ENCODE measurements at places on chromosomes 11 and 22. TPM values are rescaled to one million over a fixed set of nuclear protein-coding genes. Genes with fewer than 3 reads are reported as not detected.

C11orf87 gene
- not detected for polyA plus RNA-seq

- H3K4me3 ChIP-seq = no peak overlapping the region
- H3K27me3 ChIP-seq = no peaks in the 10 kb centered on the region
- H3K27ac ChIP-seq = peak overlapping the region; percentile 24
- no peaks in the 10 kb centered on the region for H3K36me3 ChIP-seq
- DNase-seq = no peak
- H3K4me1 ChIP-seq = peaks cover 2% of the 10 kb centered on the region
Measured at GRCh38 chr22:28904211-28904896, 21.0 kb downstream of the ZNRF3 start.

DNA sequence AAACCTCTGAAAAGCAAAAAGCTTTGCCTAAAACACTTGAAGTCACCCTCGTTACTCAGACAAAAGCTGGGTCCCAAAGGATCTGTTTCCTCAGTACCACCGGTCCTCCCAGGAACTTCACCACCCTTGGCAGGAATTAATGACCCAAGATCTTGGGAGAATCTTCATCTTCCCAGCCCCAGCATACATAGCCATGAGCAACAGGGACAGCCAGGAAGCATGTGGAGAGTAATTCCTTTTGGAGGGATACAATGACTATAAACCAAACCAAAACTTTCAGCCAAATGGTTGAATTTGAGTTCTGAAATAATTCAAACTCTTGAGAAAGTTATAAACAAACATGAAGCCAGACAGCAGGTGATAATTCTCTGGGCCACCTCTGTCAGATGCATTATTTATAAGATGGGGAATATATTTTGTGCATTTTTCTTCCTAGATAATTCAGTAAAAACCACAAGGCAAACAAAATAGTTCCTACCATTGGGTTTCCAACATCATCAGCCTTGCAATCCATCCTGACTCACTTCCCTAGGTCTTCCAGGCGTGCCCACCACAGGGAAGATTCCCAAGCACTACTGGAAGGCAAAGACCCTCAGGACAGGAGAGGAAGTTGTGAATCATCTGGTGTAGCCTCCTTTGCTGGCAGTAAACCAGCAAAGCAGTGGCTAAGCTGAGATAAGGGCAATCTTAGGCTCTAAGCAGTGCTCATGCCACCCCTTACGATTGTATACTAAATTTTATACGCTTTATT, 71.7 kb upstream of the DRD2 start:
- H3K27ac ChIP-seq = no peak overlapping the region
- no peak for DNase-seq

RFPL1 gene
- not detected for polyA plus RNA-seq

NELL1 gene
- polyA plus RNA-seq = not detected

- no peak overlapping the region for H3K27ac ChIP-seq
- H3K27me3 ChIP-seq = no peaks in the 10 kb centered on the region
- H3K4me1 ChIP-seq = no peaks in the 10 kb centered on the region
- DNase-seq = no peak
Measured at GRCh38 chr11:97231231-97231630, 841.4 kb downstream of the JRKL start.

GRCh38 chr22:19448739-19449421, 1.4 kb upstream of the C22orf39 start:
- DNase-seq = no peak
- H3K4me1 ChIP-seq = peaks cover 3% of the 10 kb centered on the region
- H3K4me3 ChIP-seq = peak overlapping the region; percentile 64
- no peaks in the 10 kb centered on the region for H3K27me3 ChIP-seq
- peaks cover 9% of the 10 kb centered on the region for H3K36me3 ChIP-seq

DNA sequence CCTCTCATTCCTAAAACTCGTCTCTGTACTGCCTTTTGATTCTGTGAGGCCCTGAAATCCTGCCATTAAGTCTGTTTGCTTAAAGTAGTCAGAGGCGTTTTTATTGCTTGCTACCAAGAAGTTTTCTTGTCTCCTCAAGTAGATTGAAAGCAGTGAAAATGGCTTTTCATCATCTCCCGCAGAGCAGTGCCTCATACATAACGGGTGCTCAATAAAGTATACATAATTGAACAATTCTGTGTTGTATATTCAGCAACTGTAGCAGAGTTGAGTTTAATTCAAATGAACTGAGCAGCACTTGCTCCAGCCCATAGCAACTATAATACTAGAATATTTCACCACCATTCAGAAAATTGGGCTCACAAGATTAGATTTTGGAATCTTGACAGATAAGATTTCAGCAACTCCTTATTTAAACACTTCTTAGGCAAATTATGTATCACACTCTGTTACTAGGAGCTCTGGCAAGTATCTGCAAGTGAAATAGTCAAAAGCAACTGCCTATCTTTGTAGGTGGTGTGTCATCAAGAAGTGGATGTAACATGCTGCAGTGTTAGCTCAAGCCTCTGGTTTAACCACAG, 20.0 kb downstream of the FIBIN start:
- H3K27ac ChIP-seq = no peak overlapping the region
- H3K4me1 ChIP-seq = peaks cover 3% of the 10 kb centered on the region
- no peak for DNase-seq
- H3K36me3 ChIP-seq = no peaks in the 10 kb centered on the region
- H3K27me3 ChIP-seq = no peaks in the 10 kb centered on the region

GRCh38 chr22:31753005-31753633, 700 bp upstream of the DEPDC5 start:
- H3K36me3 ChIP-seq = peaks cover 1% of the 10 kb centered on the region
- peaks cover 3% of the 10 kb centered on the region for H3K4me1 ChIP-seq

CDC42EP1 gene
- polyA plus RNA-seq = 19.7 TPM

DNA sequence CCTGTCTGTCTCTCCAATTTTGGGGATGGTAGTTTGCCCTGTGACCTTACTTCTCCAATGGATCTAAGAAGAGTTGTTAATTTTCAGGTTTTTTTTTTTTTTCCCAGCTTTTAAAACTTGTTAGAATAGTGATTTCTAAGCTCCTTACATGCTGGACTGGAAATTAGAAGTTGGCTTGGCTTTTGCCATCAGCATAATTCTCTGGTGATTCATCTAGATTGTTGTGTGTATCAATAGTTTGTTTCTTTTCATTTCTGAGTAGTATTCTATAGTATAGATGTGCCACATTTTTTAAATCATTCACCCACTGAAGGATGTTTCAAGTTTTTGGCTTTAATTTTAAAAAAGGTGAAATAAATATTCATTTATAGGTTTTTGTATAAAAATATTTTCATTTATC, 51.4 kb downstream of the ADAMTS15 start:
- no peak overlapping the region for H3K27ac ChIP-seq
- H3K4me3 ChIP-seq = no peak overlapping the region
- H3K36me3 ChIP-seq = no peaks in the 10 kb centered on the region
- no peak for DNase-seq

GRCh38 chr11:69513663-69514224, 32.3 kb downstream of the LINC01488 start:
- DNase-seq = no peak
- H3K27ac ChIP-seq = no peak overlapping the region
- H3K4me3 ChIP-seq = no peak overlapping the region
- no peaks in the 10 kb centered on the region for H3K36me3 ChIP-seq

PHF21B gene
- polyA plus RNA-seq = not detected

DNA sequence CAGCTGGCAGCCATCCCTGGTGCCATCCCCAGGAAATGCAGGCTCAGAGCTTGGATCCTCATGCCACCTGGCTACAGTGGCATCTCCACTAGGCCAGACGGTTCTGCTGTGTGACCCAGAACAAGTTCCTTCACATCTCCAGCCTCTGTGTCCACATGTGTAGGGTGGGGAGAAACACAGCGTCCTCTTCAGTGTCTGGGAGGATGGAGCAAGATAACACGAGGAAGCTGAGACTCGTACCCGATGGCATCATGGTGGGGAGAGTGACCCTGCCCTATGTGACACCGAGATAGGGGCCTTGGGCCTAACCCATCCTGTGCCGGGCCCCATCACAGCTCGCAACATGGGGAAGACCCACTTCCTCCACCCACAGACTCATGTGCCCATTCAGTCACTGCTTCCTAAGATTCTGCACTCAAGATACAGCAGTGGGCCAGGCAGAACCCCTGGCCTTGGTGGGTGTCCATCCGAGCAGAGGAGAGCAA, 78.5 kb downstream of the MORC2 start:
- no peak for DNase-seq
- no peaks in the 10 kb centered on the region for H3K27me3 ChIP-seq
- H3K27ac ChIP-seq = peak overlapping the region; percentile 23
- H3K4me3 ChIP-seq = no peak overlapping the region
- no peaks in the 10 kb centered on the region for H3K36me3 ChIP-seq

- DNase-seq = no peak
- no peaks in the 10 kb centered on the region for H3K27me3 ChIP-seq
- H3K27ac ChIP-seq = peak overlapping the region; percentile 85
- H3K36me3 ChIP-seq = no peaks in the 10 kb centered on the region
- peaks cover 6% of the 10 kb centered on the region for H3K4me1 ChIP-seq
Measured at GRCh38 chr11:65454311-65454695, 31.7 kb downstream of the NEAT1 start.

GRCh38 chr11:1041936-1042608, 5.6 kb upstream of the MUC6 start:
- no peaks in the 10 kb centered on the region for H3K36me3 ChIP-seq
- DNase-seq = peak; percentile 53
- H3K4me3 ChIP-seq = no peak overlapping the region
- no peaks in the 10 kb centered on the region for H3K4me1 ChIP-seq

DNA sequence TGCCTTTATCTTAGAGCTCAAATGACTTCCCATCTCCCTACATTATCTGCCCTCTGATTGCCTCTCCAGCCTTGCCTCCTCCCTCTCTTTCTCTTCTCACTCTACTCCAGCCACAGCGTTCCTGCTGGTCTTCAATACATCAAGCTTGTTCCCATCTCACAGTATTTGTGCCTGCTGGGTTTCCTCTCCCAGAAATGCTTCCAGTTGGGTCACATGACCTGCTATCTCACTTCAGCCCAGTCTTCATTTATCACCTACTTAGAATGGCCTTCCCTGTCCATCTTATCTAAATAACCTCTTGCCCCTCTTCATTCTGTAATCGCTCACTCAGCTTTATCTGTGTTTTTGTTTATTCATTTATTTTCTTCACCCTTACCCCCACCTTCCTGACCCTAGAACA, 61.8 kb upstream of the FAR1 start:
- no peaks in the 10 kb centered on the region for H3K36me3 ChIP-seq
- no peaks in the 10 kb centered on the region for H3K4me1 ChIP-seq
- H3K27ac ChIP-seq = no peak overlapping the region
- H3K27me3 ChIP-seq = no peaks in the 10 kb centered on the region

DNA sequence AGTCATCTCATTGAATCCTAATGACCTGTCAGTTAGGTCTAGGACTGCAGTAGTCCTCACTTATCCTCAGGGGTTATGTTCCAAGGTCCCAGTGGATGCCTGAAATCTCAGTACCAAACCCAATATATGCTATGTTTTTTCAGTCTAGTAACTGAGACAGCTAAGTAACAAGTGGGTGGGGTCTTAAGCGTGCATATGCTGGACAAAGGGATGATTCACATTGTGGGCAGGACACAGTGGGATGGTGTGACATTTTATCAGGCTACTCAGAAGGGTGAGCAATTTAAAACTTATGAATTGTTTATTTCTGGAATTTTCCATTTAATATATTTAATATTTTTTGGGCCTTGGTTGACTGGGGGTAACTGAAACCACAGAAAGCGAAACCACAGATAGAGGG, 29.0 kb downstream of the DDX10 start:
- DNase-seq = no peak
- H3K27me3 ChIP-seq = no peaks in the 10 kb centered on the region
- no peak overlapping the region for H3K27ac ChIP-seq
- no peak overlapping the region for H3K4me3 ChIP-seq

PPP2R5B gene
- 13.2 TPM for polyA plus RNA-seq

- H3K27ac ChIP-seq = no peak overlapping the region
- no peak overlapping the region for H3K4me3 ChIP-seq
- no peak for DNase-seq
- H3K4me1 ChIP-seq = no peaks in the 10 kb centered on the region
- no peaks in the 10 kb centered on the region for H3K27me3 ChIP-seq
- H3K36me3 ChIP-seq = no peaks in the 10 kb centered on the region
Measured at GRCh38 chr22:21020802-21021429, 6.0 kb downstream of the P2RX6 start.

PTPN5 gene
- polyA plus RNA-seq = 1.6 TPM

OR10A2 gene
- not detected for polyA plus RNA-seq

DNA sequence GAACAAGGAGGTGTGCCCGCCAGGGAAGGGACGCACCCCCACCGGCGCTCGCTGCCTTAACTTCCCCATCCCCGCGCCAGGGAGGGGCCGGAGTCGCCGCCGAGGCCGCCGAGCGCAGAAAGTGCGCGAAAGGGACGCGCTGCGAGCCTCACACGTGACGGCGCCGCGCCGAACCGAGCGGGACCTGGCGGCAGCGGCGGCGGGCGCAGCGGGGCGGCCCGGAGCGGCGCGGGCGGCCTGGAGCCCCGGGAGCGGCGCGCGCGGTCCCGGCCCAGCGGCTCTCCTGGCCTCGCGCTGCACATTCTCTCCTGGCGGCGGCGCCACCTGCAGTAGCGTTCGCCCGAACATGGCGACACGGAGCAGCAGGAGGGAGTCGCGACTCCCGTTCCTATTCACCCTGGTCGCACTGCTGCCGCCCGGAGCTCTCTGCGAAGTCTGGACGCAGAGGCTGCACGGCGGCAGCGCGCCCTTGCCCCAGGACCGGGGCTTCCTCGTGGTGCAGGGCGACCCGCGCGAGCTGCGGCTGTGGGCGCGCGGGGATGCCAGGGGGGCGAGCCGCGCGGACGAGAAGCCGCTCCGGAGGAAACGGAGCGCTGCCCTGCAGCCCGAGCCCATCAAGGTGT, at the start of gene SORL1:
Gene SORL1, plus strand, starts transcription at position 329 of the 623 bp plus-strand sequence. Its CDS starts 18 bp downstream, at position 347.
- H3K4me1 ChIP-seq = peaks cover 20% of the 10 kb centered on the region
- peak; percentile 81 for DNase-seq
- H3K4me3 ChIP-seq = peak within 1 kb of the TSS; percentile 63
- peaks cover 4% of the 10 kb centered on the region for H3K27me3 ChIP-seq

DNA sequence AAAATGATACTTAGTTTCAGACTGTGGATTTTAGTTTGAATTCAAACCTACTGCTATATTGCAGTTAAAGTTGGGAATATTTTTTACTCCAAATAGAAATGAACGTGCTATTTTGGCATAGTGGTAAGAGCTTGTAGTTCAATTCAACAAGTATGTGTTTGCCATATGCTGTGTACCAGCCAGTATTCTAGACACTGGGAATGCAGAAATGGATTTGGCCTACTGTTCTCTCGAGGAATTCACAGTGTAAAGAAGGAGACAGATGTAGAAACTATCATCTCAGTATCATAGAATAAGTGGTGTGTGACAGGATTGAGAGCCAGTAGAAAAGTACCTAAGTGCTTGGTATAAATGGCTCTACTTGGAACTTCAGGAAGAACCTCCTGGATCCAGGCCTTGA, 80.4 kb downstream of the ATXN10 start:
- no peak overlapping the region for H3K4me3 ChIP-seq
- no peaks in the 10 kb centered on the region for H3K36me3 ChIP-seq
- H3K4me1 ChIP-seq = no peaks in the 10 kb centered on the region
- DNase-seq = no peak

DNA sequence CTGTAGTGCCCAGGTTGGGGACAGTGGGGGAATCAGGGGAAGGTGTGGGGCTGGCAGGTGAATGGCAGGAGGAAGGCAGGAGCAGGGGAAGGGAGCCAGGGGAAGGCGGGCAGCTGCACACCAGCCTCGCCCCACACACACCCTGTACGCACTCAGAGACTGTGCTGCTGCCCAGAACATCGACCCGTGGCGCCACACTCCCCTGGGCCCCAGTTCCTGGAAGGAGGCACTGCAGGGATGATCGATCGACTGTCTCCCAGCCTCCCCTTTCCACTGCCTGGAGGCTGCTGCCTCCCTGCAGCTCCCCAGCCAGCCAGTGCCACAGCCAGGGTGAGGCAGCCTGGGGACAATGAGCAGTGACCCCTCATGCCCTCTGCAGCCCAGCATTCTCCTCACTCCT, 19.2 kb downstream of the PDE2A start:
- no peak overlapping the region for H3K4me3 ChIP-seq
- H3K27me3 ChIP-seq = peaks cover 2% of the 10 kb centered on the region
- no peaks in the 10 kb centered on the region for H3K36me3 ChIP-seq
- DNase-seq = no peak
- H3K27ac ChIP-seq = no peak overlapping the region

WT1 gene
- not detected for polyA plus RNA-seq
